ENCODE measurements at places on chromosomes 6 and 20.

DNA sequence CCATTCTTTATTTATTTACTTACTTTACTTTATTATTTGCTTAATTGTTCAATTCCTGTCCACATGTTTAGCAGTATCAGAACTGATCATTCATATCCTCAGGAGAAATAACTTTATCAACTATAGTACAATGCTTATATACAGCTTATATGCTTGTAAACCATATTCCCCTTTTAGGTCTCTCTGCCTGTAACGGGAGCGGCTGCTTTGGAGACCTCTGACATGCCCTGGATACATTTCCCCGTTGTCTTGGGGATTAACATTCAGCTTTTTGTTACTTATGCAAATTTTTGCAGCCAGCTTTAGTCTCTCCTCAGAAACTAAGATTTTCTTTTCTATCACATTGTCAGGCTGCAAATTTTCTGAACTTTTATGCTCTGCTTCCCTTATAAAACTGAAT lies 17.6 kb upstream of the FUT9 start:
- no peak for DNase-seq

DNA sequence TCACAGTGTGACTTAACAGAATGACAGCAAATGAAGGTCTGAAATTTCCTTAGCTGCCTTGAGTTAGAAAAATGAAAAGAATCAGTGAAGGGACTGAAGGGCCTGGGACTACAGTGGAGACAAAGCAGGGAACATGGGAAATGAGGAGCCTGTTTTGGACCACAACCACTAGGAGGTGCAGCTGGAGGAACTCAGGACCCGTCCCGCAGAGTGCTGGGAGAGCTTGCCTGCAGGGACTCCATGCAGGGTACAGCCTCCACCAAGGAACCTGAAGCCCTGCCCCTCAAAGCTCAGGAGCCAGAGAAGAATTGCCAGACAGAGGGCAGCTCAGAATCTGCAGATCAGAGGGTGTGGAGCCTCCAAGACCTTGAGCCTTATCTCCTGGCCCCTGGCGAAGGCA lies 50.7 kb downstream of the LRFN2 start:
- DNase-seq, result no peak

GRCh38 chr6:112360498-112360897 lies 13.4 kb downstream of the RFPL4B start:
- DNase-seq, result peak; percentile 10

DNA sequence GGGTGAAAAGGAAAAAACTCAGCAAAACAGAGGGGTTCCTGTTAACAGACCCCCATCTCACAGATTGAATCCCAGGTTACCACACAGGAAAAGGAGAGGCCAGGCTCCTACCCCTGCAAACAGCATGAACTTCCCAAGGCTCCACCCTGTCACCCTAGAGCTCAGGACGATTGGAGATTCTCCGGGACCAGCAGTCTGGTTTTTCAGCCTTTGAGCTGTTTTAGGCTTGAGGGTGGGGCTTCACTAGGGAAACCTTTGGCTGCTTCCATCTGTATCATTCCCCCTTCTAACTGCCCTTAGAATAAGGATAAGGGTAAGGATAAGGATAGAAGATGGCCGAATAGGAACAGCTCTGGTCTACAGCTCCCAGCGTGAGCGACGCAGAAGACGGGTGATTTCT lies 16.0 kb downstream of the C6orf58 start:
- DNase-seq, result no peak

DNA sequence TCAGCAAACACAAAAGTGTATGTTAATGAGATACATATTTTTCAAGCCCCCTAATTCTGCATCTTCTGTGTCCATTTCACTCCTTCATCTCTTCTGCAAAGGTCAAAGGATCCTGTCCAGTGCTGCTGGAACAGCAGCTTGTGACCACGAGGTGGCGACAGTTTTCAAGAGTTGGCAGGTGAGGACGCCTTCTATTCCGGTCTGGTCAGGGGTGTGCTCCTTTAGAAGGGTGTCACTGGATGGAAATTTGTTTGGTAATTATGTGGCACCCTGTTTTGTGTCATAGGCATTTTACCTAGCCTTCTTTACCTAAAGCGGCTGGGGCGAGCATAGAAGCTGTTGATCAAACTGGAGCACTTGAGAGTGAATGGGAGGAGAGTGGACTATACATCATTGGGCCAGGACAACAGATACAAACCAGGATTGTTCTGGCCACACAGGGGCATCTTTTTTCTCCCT lies 32.9 kb upstream of the ERVFRD-1 start:
- DNase-seq, result peak; percentile 74

GRCh38 chr6:22399693-22400092 lies 102.9 kb upstream of the PRL start:
- no peak for DNase-seq

GRCh38 chr20:35561268-35561667 lies 19.4 kb downstream of the ERGIC3 start:
- peak; percentile 48 for DNase-seq

DNA sequence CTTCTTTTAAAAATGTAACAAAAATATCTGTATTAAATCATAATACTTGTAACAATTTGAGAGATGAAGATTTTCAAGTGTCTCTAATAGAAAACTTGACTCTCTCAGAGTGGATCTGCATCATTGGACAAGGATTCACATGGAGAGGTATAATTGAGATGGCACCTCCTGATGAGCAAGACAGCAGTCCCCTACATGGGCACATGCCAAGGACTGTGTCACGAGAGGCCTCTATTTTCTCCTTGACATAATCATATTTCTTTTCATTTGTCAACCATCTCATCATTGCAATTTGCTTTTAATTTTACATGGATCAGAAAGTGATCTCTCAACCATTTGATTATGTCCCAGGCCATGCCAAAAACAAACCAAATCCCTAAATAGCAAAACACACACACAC lies 206.8 kb upstream of the THEMIS start:
- DNase-seq, result no peak

- DNase-seq, result no peak
These were observed 103.8 kb upstream of the BEND6 start for GRCh38 chr6:56851074-56851473.

- no peak for DNase-seq
These were observed 74.8 kb upstream of the KIF16B start for GRCh38 chr20:16647875-16648597.

GRCh38 chr6:89414215-89414614 lies 2.1 kb upstream of the RRAGD start:
- DNase-seq, result no peak

DNA sequence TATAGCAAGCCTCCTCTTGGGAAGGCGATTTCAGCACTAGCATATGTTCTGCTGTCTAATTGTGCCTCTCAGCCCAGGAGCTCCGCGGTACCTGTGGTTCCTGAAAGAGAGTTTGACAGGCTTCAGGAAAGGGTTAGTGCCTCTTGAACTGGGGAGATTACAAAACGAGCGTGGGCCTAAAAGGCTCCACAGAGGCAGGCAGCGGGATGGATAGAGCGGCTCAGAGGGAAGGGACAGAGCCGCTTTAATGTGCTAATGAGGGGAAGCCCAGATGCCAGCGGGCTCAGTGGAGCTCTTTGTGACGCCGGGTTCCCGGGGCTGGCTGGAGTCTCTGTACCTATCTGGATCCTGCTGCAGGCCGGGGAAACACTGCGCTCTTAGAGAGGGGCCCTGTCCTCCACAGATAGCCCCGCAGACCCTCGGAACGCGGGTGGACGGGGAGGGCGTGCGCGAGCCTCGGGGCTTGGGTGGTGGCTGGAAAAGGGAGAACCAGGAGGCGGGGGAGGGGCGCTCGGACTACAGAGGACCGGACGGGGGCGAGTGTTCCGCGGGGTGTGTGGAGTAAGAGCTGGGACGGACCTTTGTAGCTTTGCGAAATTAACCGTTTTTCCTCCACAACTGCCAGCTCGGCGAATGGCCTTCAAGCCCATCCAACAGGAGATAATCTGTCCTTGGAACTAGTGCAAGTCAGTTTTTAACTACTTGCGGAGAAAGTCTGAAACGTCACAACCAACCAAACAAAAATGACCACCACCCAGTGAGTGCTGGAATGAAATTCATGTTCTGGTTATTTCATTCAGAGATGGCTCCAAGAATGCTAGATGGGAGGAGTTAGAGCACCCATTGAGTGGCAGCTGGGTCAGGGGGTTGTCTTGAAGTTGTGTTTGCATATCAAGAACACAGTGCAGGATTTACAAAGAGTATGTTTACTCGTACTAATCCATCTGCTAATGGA lies 13.0 kb downstream of the SLC35F1 start:
- no peak for DNase-seq

All from NCI-H2029 (cell line).